Tongue (tissue), 3 donors: ENCODE measurements at places on chromosomes 3 and 15. TPM values are rescaled to one million over a fixed set of nuclear protein-coding genes. Genes with fewer than 3 reads are reported as not detected.

The TRPM1 gene
- total RNA-seq: not detected

The PPM1M gene
- 9.9 TPM for total RNA-seq

DNA sequence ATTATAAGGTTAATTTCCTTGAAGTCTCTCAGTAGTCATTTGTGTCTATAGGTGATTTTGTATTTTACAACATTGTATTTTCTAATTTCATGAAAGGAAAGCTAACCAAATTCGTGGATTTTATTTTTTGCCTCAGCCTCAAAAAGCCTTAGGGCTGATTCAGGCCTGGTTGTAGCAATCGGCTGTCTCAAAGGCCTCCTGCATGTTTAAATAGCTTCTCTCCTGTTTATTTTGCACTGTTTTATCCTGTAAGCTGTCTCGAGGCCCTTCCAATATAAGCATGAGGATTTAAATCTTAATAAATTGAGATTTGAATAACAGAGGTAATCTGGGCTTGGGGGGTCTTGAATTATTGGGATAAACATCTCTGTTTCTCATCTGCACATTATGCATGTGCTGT, 51.7 kb upstream of the ICE2 start:
- DNase-seq: no peak

The PLAAT1 gene
- 5.0 TPM for total RNA-seq
